ENCODE measurements at places on chromosomes 12 and 14.

- H3K27ac ChIP-seq: no peak overlapping the region
- H3K27me3 ChIP-seq: no peaks in the 10 kb centered on the region
- no peaks in the 10 kb centered on the region for H3K4me1 ChIP-seq
- no peak overlapping the region for H3K4me3 ChIP-seq
Observed at GRCh38 chr14:40697231-40697630, 909.4 kb upstream of the LRFN5 start.

- no peaks in the 10 kb centered on the region for H3K27me3 ChIP-seq
- H3K4me1 ChIP-seq: no peaks in the 10 kb centered on the region
- H3K36me3 ChIP-seq: no peaks in the 10 kb centered on the region
Observed at GRCh38 chr12:117298191-117298590, 63.2 kb downstream of the NOS1 start.

GRCh38 chr12:67988601-67989021 lies 636 bp upstream of the IFNG-AS1 start:
- no peak overlapping the region for H3K27ac ChIP-seq
- H3K27me3 ChIP-seq: no peaks in the 10 kb centered on the region
- H3K4me1 ChIP-seq: peaks cover 14% of the 10 kb centered on the region
- H3K36me3 ChIP-seq: no peaks in the 10 kb centered on the region
- no peak for DNase-seq

DNA sequence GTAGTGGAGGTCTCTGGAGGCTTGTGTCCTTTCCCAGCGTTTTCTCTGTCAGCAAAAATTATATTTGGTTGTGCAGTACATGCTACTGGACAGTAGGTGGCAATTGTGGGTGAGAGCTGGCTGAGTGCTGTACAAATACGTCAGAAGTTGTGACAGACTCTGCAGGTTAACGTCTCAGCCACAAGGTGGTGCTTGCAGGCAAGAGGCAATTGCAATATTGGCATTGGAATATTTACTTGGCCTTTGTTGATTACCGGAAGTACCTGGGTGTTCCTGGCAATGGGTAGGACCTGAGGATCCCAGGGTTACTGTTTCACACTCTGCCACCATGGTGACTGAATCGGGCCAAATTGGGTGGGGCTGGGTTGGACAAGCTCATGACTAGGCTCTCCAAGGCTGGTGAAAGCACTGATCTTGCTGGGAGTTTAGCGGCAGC lies 333.9 kb upstream of the LMO3 start:
- H3K4me3 ChIP-seq: no peak overlapping the region
- H3K36me3 ChIP-seq: no peaks in the 10 kb centered on the region
- H3K4me1 ChIP-seq: no peaks in the 10 kb centered on the region
- no peak for DNase-seq
